Thoracic aorta (tissue), 2 donors: ENCODE measurements at places on chromosomes 4 and X.

GRCh38 chr4:106126062-106126461 lies 189.9 kb downstream of the TBCK start:
- no peak for DNase-seq

DNA sequence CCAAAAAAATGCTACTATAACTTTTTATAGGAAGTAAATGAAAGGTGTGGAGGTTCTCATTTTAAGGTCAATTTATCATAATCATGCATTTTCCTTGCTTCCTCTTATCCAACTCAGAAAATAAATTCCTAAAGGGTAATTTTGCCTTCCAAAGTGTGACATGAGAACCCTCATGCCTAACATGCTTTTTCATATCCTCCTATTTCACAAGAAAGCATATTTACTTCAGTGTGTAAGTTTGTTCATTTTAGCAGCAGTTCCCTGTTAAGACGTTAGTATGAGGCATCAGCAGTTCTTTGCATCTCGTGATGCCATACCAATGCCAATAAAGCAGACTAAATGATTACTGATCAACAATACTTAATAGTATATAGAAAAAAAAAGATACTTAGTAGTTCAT lies 18.4 kb downstream of the WDFY3 start:
- no peak for DNase-seq

- DNase-seq, result no peak
Observed at GRCh38 chr4:155681886-155682285, 15.2 kb downstream of the GUCY1A1 start.

GRCh38 chr4:27714073-27714472 lies 853.4 kb downstream of the STIM2 start:
- DNase-seq, result no peak

- DNase-seq, result no peak
Observed at GRCh38 chr4:105755375-105755774, 46.8 kb downstream of the GSTCD start.

GRCh38 chr4:89398644-89399043 lies 91.0 kb upstream of the GPRIN3 start:
- no peak for DNase-seq

GRCh38 chr4:14364953-14365536 lies 637.2 kb upstream of the CPEB2 start:
- DNase-seq, result no peak

DNA sequence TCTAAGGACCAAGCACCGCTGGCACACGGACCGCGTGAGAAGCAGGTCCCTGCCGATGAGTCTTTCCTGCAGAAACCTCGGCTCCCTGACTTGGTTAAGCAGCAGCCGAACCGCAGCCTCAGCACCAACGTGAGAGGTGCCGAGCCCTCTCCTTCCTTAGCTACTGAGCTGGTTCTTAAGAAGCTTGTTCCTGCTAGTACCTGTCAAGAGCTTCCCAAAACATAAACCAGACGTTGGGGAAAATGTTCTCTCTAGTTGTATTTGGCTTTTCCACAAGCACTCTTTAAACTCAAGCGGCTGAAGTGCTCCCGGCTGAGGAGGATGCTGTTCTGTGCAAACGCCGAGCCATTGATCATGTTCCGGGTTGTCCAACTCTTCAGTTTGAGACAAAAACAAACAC lies 29.3 kb upstream of the TLR3 start:
- no peak for DNase-seq

- DNase-seq, result no peak
Observed at GRCh38 chr4:94530073-94530472, 78.3 kb downstream of the PDLIM5 start.

DNA sequence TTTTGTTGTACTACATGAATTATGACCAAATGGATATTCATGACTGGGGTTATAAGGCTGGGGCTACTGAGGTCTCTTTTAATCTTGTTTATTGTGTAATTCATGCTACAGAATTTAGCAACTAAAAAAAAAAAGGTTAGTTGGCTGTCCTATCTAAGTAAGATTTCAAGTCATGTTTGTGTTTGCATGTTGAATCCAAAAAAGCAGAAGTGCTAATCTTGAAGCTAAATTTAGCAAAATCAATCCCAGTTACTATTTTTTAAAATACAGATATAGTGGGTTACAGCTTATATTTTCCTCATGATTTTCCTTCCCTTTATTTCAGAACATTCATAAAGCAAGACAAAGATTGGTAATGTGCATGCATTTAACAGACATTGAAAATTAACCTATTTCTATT lies 19.4 kb downstream of the MTMR1 start:
- no peak for DNase-seq

DNA sequence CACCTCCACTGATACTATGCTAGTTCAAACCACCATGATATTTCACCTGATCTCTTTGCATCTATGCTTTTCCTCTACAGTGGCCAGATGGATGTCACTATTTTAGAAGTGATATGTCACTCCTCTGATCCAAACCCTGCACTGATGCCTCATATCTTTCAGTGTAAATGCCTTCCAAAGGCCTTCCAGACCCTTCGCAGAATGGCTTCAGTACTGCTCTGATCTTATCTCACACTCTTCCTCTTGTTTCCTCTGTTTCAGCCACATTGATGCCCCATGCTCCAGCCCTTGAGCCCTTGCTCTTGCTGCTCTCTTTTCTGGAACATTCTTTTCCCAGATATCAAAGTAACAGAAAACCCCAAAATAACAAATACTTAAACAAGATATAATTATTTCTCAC lies 17.9 kb downstream of the MID1IP1 start:
- no peak for DNase-seq

DNA sequence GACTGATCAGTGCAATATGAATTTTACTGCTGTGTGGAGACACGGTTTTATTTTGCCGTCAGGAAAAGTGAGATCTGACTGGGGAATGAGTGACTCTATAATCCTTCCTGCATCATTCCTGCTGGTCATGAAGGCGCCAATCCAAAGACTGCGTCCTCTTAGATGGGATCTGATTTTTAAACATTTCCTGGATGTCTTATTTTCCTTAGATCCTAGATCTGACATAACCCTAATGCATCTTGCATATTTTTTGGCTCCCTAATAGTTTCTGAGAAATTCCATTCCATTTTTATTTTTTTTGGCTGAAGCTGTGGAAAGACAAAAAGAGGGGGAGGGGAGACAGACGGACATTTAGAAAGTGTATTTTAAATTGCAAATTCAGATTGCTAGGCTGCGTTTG lies 454.9 kb upstream of the FAT1 start:
- DNase-seq, result no peak

DNA sequence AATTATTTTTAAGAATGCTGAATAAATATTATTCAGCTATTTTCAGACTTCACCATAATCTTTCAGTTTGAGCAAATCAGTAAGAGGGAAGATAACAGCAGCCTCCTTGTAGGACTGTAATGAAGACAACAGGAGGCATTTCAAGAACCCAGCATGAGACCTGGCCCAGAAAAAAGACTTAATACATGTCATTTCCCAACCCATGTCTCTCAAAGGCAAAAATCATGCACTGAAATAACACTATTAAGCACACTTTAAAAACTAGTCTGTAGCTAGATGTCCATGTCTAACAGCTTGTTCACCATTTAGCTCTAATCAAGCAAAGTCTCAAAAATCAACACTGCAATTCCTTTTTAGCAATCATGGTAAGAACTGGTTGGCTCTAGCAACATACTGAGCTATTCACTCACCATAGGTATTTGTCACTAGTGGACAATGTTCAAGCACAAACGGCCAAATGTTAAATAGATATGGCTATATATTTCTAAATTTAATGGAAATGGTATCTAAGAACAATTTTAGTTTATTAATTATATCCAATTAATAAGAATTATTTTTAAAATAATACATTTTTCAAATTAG lies 109.9 kb downstream of the WDFY3 start:
- DNase-seq, result no peak

DNA sequence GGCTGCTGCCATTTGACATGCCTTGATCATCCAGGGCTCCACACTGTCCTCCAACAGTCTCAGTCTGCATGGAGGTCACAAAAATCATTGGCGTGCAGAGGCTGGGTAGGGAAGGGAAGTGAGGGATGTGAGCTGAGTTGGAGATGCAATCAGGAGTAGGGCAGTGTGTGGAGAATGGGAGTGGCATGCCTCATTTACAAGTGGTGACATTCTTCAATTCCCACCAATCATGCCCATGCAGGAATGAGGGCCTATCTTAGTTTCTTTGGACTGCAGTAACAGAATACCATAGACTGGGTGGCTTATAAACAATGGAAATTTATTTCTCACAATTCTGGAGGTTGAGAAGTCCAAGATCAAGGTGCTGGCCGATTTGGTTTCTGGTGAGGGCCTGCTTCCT lies 94.9 kb upstream of the PJA1 start:
- no peak for DNase-seq

- no peak for DNase-seq
Observed at GRCh38 chr4:75285837-75286236, 228.4 kb downstream of the RCHY1 start.

DNA sequence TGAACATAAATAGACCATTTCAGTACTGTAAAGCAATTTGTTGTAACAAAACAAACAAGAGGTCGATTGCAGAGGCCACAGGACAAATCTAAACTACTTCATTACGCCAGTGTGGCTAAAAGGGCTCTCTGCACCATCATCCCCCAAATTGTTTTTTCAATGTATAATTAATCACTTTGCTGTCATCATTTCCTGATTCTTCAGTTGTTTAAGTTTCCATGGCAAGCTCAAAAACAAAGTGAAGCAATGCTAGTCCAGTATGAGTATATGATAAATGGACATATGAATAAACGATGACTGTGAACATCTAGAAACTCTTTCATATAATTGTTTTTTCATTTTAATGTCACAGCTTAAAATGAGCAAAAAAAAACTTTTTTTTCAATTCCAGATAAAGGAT lies 235.4 kb upstream of the FGF13 start:
- DNase-seq, result no peak

- no peak for DNase-seq
Observed at GRCh38 chr4:168587411-168588125, 90.7 kb downstream of the PALLD start.

DNA sequence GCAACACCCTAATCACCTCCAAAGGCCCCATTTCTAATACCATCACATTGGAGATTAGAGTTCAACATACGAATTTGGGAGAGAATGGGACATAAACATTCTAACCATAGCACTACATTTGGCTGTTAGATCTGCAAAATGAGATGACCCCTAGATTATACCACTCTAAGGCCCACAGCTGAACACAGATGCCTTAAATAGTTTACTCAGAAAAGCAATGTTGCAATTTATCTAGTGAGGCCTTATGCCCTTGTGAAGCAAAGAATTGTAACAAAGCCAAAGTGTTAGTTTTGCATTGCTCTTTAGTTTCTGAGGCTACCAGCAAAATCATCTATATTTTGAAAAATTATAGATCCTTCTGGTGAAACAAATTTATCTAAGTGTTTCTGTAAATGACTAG lies 31.6 kb upstream of the ARHGEF6 start:
- DNase-seq, result no peak

GRCh38 chr4:183996868-183997267 lies 91.8 kb downstream of the STOX2 start:
- no peak for DNase-seq

GRCh38 chr4:140697709-140698560 lies 58.2 kb downstream of the TBC1D9 start:
- no peak for DNase-seq

GRCh38 chr4:105630670-105631655 lies 77.5 kb downstream of the INTS12 start:
- no peak for DNase-seq

GRCh38 chr4:110982486-110982885 lies 359.6 kb upstream of the PITX2 start:
- DNase-seq, result no peak

GRCh38 chr4:57103051-57103450 lies 7.1 kb downstream of the IGFBP7 start:
- DNase-seq, result no peak

- no peak for DNase-seq
Observed at GRCh38 chrX:43644124-43644701, 11.9 kb upstream of the MAOA start.

- no peak for DNase-seq
Observed at GRCh38 chr4:109079201-109079600, 223.3 kb downstream of the COL25A1 start.

DNA sequence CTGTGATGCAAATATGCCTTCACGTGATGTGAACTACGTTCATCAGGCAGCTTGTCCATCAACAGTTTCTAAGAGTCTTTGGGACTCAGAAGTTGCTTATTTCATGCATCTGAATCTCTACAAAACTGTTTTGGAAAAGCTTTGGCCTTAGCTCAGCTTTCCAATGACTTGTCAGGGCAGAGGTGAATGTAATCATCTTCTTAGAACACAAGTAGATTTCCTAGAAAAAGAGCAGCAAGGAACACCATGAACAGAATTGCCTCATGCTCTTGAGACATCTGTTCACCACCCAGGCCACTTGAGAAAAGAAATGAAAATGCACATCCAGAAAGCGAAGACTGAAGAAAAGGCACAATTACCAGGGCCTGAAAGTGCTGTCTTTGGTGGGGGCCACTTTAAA lies 105.8 kb upstream of the PDHA1 start:
- DNase-seq, result no peak

DNA sequence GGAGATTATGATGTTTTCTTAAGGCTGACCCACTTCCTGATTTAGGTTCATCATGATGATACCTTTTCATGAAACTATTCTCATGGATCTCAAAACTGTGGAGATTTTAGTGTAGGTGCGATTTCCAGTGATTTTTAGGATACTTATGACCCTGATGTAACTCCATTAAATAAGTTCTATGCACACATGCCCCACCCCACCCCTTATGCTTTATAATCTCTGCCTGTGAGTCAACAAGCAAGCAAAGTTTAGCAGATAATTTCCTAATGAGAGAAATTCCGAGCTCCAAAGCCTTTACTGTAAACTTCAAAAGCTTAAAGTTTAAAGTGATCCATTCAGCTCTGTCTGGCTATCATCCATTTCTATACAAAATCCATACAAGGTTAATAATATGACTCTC lies 56.4 kb downstream of the C4orf33 start:
- no peak for DNase-seq

DNA sequence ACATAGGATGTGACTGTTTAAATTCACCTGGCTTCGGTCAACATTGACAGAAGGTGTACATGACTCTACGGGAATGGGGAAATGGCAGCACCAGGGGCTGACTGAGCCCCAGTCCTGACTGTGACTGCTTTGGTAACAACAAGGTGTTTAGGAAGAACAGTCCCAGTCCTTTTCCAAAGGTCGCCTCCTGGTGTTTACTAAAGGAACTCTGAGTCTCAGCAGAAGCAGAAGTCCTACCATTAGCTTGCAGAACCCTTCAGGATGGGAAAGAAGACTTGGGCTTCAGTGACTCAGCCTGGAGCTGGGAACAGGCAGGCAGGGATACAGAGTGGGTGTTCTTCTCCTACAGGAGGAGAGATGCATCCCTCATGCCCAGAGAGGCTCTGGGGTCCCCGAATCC lies 103.3 kb downstream of the MGST2 start:
- no peak for DNase-seq

- DNase-seq, result no peak
Observed at GRCh38 chr4:3354455-3354811, 61.6 kb downstream of the RGS12 start.

DNA sequence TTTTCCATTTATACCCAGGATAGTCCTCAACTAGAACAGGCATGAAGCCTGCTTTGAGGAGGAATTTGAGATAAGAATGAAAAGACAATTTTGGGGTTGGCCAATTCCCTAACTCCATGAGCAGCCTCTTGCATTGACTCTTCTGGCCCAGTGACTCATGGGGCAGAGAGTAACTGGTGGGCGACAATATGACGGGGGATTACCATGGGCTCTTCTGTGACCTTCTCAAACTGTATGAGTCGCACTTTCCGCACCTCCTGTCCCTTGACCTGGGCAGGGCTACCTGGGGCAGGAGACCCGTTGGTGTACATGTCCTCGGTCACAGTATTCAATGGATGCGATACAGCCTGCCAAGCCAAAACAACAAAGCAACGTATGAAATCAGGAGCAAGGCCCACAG lies 13.3 kb downstream of the MPP1 start:
- no peak for DNase-seq

GRCh38 chr4:148926276-148927260 lies 484.4 kb upstream of the NR3C2 start:
- DNase-seq, result no peak
